ENCODE measurements at places on chromosomes 2 and 18.

DNA sequence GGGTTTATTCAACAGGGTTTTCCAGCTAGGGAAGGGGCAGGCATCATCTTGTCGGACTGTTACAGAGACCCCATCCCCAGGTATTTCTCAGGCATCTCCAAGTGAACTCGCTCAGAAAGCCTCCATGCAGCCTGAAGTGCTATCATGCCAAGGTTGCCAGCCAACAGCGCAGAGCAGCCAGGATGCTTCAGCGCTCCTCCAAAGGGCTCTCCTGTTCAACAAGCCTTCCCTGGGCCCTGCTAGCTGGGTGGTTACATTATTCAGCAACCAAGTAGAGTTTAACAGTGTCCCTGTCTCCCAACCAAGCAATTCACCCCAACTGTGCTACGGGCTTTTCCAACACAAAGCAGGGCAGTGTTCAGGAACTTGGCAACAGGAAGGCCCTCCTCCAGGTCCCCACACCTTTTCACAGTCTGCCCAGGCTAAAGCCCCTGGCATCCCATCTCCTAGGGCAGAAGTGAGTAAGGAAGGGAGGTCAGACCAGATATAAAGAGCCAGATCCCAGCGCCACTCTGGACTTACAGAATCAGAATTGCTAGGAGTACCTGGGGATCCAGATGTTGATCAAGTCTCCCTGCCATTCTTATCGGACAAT, 52.9 kb downstream of the ZBTB7C start:
- DNase-seq, result no peak

- DNase-seq, result no peak
Measured at GRCh38 chr2:109205447-109205846, 76.4 kb downstream of the SH3RF3 start.

GRCh38 chr2:43170405-43171105, 55.9 kb downstream of the ZFP36L2 start:
- DNase-seq, result no peak

DNA sequence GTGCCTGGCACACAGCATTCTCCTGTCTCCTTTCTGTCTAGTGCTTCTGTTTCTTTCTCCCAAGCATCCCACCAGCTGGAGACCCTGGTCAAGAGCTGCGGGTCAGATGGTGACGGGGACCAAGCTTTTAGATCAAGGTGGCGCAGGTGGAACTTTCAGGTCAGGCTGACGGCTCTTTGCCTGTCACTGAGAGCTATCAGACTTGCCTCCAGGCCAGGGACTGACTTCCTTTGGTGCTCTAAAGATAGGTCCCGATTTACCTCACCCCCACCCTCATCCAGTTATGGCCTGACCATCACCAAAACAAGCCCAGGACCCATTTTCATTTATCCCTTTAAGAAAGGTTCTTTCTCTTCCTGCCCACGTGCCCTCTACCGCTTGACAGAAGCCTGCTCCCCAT, 1.2 kb upstream of the EMILIN1 start:
- DNase-seq, result no peak

GRCh38 chr18:74050807-74051206, 96.8 kb downstream of the FBXO15 start:
- no peak for DNase-seq

DNA sequence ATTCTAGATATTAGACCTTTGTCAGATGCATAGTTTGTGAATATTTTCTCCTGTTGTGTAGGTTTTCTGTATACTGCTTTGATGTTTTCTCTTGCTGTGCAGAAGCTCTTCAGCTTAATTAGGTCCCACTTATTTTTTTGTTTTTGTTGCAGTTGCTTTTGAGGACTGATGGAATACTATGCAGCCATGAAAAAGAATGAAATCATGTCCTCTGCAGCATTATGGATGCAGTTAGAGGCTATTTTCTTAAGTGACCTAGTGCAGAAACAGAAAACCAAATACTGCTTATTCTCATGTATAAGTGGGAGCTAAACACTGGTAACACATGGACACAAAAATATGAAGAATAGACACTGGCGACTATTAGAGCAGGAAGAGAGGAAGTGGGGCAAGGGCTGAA, 155.0 kb upstream of the HNMT start:
- DNase-seq, result no peak

DNA sequence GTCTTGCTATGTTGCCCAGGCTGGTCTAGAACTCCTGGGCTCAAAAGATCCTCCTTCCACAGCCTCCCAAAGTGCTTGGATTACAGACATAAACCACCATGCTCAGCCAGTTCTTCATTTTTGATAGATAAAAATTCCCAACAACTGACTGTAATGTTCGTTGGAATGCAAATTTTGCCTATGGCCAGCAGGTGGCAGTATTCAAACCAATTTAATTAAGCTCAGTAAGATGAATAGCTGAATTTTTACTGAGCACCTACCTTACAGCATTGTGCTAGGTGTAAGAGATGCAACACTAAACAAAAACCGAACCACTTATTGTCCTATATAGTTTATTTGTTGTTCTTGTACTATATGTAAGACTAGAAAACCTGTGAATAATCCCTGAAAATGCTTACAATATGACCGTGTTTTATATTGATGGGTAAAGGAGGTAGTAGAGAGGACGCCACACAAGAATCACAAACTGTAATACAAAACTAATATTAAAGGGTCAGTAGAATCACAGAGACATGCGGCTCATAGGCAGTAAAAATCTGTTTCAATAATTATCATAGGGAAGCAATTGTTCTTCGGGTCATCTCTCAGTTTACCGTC, 8.2 kb upstream of the TMEM182 start:
- DNase-seq, result no peak

GRCh38 chr2:122816803-122817202, 1061.4 kb downstream of the TSN start:
- no peak for DNase-seq

DNA sequence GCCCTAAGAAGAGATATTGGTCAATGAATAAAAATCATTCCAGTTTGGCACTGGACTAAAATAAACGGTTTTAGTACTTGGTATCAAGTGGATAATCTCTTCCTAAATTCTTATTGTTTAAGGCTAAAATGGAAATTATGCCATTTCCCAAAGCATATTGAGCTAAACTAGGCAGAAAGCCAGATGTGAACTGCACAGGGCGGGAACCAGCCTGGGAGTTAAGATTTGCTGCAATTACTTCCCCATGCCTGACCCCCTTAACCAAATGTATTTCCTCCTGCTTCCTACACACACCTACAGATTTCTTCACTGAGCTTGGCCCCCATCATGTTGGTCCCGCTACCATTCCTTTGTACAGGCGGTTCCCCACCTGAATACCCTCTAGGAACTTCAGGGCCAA, 12.2 kb downstream of the ZBTB7C start:
- DNase-seq, result no peak

DNA sequence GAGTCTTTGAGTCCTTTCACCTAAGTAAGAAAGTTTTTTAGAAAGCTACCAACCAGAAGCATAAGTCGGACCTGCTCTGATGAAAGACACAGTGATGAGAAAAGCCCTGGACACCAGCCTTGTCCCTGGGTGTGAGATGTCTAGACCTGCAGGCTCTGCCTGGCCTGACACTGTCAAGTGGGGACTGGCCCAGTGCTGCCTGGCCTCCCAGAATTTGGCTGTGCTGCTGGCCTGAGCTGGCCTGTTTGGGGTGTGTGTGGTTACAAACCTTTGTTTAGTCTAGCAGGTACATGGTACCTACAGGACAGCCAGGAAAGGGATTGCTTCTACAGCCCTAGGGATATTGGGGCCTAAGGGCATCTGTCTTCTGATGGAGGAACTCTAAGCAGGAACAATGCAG, 48.3 kb downstream of the ASB1 start:
- no peak for DNase-seq

GRCh38 chr2:98516571-98516970, 71.9 kb downstream of the INPP4A start:
- no peak for DNase-seq

GRCh38 chr2:156005531-156005930, 327.0 kb downstream of the NR4A2 start:
- no peak for DNase-seq

DNA sequence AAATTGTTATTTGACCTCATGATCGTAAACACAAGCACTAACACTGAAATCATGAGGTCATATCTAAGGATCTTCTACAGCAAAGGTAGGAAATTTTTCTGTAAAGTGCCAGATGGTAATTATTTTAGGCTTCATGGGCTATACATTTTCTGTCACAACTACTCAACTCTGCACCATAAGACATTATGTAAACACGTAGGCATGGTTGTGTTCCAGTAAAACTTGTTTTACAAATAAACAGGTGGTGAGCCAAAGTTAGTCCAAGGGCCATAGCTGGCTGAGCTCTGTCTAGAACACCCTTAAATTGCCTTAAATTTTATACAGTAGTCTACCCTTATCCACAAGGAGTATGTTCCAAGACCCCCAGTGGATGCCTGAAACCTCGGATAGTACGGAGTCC, 147.3 kb upstream of the CYP1B1 start:
- DNase-seq, result no peak

DNA sequence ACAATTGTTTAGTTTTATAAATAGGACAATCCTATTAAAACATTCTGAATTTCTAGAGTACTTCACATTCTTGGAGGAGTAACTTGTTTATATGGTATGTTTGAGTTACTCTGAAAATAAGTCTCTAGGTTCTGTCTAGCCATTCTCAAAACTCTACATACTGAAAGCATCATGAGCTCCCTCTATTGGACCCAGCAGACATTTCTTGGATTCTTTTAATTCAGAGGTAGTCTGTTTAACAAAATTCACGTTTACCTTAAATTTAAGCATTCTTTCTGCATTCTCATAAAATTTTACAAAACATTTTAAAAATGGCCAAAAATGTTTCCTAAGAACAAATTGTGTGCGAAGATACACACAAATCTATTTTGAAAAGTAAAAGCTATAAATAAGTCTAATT, 15.3 kb downstream of the SP9 start:
- no peak for DNase-seq

DNA sequence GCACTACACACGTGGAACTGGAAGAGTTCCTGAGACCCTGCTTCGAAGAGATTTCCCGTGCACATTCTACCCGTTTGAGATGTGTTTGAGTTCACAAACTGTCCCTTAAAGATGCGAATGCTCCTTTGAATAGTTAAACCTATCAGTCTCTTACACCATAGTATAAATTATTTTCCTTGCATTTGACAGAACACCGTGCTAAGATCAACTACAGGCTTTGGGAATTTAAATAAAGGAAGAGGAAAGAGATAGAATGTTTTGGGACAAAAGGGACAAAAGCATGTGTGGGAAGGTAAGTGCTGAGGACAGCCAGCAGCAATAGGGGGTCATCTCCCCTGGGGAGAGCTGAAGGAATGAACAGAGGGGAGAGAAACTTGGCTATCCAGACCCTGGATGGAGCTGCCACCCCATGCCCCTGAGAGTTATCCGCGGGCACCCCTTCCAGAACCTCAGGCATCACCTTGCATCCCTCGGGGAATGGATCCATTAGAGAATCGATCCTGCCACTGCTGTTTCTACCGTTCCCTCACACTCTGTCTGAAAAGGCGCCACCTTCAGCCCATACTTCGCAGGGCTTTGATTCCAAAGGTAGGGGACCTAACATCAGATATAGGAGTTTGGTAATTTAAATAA, 888 bp upstream of the ADCY3 start:
- no peak for DNase-seq

GRCh38 chr2:43794956-43795355, 21.1 kb downstream of the DYNC2LI1 start:
- DNase-seq, result no peak

- DNase-seq, result no peak
Measured at GRCh38 chr18:6543330-6543908, 128.7 kb upstream of the L3MBTL4 start.

Measured in amygdala (tissue), 56 donors.